ENCODE measurements at places on chromosomes 6 and 20. TPM values are rescaled to one million over a fixed set of nuclear protein-coding genes. Genes with fewer than 3 reads are reported as not detected.

RAET1G gene
- 0.86 TPM for total RNA-seq

GRCh38 chr20:37867289-37868195, 35.4 kb upstream of the VSTM2L start:
- DNase-seq: no peak

DNA sequence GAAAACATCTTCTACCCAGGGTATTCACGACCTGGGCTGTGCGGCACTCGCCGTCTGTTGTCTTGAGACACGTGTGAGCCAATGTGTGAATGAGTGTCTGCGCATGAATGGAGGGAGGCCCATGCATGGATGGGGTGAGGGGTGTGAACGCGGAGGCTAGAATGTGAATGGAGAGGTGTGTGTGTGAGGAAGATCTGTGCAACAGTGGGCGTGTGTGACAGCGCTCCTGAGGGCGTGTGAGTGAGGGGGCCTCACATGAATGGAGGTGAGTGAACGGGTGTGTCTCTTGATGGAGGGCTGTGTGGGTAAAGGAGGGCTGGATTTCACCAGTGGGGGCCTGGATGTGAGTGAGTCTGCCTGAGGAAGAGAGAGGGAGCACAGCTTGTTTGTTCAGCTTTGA, 146.0 kb downstream of the LRFN2 start:
- no peak for DNase-seq

CLPSL2 gene
- not detected for total RNA-seq

DNA sequence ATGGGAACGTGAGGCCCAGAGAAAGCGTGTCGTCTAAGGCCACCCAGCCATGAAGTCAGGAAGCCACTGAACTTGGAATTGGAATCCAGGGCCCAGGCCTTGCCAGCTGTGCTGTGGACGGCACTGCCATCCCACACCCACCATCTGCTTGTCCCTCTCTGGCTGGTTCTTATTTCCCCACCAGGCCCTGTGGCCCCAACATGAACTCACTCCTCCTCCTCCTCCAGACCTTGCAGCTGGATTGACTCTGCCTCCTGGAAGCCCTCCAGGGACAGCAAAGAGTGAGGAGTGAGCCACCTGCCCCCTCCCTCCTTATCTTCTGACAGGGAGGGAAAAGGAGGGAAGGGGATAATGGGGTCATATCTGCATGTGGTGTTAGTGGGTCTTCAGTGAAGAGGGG, 16.0 kb upstream of the IP6K3 start:
- no peak for DNase-seq

- DNase-seq: no peak
These were observed 121.4 kb downstream of the AGPAT4 start for GRCh38 chr6:161152527-161152862.

All from Daoy (cell line).